Fibroblast of mammary gland (primary cell): ENCODE measurements at places on chromosomes 5 and 9.

DNA sequence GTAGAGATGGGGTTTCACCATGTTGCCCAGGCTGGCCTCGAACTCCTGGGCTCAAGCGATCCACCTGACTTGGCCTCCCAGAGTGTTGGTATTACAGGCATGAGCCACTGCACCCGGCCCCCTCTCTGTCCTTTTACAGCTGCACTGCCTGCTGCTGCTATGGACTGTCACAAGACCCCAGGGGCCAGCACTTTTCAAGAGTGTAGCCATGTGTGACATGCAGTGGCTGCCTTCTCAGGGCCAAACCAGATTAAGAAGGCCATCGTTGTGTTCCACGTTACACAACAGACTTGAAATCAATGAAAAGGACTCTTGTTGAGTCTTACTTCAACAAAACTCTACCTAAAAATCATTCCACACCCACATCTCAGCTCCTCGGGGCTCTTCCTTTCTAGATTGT, 78.9 kb upstream of the ICE1 start:
- no peak for DNase-seq

- no peak for DNase-seq
Observed at GRCh38 chr5:115962565-115963402, 509 bp downstream of the LVRN start.

GRCh38 chr9:96061293-96061987, 185.9 kb downstream of the ERCC6L2 start:
- DNase-seq: peak; percentile 65

DNA sequence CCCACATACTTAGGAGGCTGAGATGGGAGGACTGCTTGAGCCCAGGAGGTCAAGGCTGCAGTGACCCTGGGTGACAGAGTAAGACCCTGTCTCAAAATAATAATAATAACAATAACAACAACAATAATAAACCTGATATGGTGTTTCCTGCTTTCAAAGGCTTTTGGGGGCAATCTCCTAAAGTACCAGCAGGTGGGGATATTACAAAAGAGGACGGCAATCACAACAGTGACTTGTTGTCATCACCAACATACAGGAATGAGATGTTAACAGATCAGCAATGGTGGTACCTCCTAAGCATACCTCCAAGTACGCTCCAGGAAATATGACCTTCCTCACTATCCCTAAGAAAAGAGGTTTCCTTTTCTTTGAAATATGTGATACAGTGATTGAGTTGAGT, 91.1 kb upstream of the RNF180 start:
- DNase-seq: peak; percentile 44

DNA sequence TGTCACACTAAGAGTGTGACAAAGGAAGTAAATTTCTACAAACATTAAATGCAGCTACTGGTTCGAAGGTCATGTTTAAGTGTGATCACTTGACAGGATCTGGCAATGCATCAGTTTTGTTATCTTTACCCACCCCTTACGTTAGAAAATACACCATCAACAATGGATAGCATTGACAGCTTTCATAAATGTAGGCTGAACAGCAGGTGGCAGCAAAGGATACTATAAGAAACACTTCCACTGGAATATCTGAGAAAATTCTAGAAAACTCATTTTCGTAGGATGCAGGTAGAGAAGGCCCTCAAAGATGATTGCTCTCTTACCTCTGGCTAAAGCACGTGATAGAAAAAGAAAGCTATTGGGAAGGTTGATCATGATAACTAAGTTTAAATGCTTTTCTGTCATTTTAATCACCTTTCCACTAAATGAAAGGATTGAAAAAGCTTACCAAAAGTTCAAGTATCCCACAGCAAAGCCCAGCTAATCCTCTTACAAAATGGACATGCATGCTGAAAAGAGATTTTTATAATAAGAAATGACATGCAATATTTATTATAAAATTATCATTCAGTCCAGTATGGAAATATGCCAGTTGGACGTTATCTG, 292.5 kb downstream of the PARP8 start:
- DNase-seq: peak; percentile 33

DNA sequence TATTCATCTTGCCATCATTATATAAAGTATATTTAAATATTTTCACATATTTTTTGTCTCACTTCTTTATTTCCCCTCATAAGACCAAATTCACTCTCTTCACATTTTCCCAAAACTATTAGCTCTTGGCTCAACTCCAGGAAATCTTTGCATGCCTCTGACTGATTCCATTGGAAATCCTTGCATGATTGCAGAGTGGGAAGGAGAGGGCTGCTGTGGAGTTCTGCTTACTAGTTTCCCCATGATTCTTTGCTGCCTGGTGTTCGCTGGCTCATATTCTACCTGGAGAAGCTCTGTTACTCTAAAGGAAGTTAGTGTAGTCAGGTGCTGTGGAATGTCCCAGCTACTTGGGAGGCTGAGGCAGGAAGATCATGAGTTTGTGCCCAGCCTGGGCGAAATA, 41.9 kb downstream of the LIX1 start:
- no peak for DNase-seq

- DNase-seq: no peak
Observed at GRCh38 chr9:79572032-79572607, 355 bp downstream of the TLE4 start.

DNA sequence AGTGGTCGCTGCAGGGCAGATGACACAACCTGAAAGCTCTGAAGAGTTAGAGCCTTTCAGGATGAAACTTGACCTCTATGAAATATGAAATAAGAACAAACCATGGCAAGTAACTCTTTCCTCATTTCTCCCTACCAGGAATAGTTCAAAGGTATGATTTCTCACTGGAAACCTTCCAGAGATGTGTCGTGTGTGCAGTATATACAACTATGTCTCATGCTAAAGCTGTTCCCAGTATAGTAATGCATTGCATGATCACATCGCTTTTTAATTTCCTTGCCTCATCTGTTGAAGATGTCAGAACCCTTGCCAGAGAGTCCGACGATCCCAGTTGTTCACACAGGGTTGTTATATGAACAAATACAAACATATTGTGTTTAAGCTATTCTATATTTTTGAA, 45.8 kb upstream of the RGMB start:
- peak; percentile 41 for DNase-seq

GRCh38 chr9:31677877-31678276, 706.6 kb upstream of the ACO1 start:
- no peak for DNase-seq

- peak; percentile 83 for DNase-seq
Observed at GRCh38 chr9:16867576-16868311, 2.7 kb downstream of the BNC2 start.

DNA sequence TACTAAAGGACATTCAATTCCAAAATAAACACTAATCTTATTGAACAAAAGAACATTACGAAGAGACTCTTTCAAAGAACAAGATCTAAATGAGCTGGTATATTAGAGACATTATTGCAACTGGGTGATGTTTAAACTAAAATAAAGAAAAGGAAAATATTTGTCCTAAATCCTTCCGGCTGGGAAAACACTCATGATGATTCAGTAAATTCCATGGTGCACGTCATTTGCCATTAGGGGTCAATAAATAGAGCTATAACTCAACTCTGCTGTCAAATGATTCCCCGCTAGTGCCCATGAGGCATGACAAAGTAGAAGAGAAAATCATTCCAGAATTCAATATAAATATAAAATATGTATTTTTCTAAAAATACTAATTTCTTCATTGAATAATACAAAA, 565.5 kb upstream of the TUSC1 start:
- DNase-seq: peak; percentile 80

- DNase-seq: no peak
Observed at GRCh38 chr5:141039061-141039460, 12.1 kb upstream of the PCDHB1 start.

DNA sequence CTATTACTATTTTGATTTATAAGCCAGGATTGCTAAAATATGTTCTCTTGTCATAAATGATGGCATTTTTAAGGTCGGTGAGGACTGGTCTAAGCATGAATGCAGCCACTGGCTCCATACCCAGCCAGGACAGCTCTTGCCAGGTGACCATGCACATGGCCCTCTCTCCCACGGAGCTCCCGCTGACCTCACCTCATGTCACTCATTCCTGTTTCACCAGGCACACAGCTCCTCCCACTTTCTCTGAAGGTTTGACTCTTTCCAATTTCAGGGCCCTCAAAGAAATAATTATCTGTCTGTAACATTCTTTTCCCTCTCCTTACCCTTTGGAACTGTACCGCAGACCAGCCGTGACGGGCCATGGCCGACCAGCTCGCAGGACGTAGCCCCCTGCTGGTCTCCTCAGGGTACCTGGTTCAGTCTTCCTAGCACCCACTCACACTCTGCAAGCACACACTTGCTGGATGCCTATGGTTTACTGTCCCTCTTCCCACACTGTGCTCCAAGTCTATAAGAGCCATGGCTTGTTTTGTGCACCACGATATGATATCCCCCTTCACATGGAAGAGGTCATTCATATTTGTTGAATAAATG, 72.5 kb downstream of the LIFR start:
- no peak for DNase-seq

GRCh38 chr5:93348231-93348630, 232.8 kb downstream of the NR2F1-AS1 start:
- no peak for DNase-seq

DNA sequence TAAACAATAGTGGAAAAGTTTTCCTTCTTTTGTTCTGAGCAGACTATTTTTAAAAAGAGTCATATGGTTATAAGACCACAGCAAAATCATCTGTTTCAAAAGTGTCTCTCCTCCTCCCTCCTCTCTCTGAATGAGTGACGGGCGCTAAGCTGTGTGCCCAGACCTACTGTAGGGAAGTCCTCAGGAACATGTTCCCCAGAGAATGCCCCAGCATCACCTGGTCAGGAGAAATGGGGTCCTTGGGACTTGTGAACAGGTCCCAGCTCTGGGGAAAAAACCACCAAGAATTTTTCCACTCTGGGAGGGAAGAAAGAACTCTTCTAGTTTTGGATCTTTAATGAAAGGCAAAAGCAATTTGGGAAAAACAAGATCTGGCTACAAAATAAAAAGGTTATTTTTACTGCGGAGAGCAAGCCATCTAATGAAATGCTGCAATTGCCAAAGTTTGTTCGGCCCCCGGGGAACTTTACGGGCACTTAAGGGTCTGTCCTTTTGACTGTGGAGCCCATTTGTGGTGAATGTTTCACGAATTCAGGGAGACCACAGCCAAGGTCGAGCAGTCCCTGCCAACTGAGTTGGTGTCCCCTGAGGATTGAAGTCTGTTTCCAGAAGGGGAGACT, 25.9 kb downstream of the BOD1 start:
- no peak for DNase-seq

GRCh38 chr5:92944903-92945604, 636.0 kb downstream of the NR2F1-AS1 start:
- peak; percentile 83 for DNase-seq

GRCh38 chr9:137303151-137303892, 1.3 kb upstream of the NRARP start:
- DNase-seq: no peak

DNA sequence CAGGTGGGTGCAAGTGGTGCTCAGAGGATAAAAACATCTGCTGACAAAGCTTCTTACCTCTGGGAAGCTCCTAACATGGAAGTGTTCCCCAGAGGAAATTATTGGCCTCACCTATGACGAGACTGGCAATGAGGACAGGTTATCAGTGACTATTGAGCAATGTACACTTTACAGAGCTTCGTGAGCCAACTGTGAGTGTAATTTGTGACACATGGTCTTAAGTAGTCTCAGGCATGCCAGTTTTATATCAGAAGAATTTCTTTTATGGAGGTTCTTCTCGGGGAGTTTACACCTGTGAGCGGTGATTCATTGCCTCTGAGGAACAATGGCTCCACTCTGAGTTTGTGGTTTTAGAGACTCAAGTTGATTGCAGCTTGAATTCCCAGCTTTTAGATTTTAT, 11.3 kb downstream of the ANKDD1B start:
- no peak for DNase-seq

DNA sequence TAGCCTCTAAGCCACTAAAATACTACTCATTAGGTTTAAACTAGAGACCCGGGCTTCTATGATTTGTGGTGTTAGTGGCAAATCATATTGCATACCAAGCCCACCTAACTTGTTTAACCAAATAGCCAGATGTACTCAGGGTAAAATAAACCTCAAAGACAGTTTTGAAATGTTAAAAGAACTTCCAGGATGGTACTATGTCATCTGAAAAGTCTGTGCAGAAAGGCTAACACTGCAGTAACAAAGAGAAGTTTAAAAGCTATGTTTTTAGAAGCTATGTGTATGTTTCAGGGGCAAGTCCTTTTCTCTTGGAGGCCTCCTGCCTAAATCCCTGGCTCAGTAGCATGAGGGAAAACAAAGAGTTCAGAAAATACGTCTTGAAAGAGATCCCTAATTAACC, 84.9 kb upstream of the IL7R start:
- no peak for DNase-seq

DNA sequence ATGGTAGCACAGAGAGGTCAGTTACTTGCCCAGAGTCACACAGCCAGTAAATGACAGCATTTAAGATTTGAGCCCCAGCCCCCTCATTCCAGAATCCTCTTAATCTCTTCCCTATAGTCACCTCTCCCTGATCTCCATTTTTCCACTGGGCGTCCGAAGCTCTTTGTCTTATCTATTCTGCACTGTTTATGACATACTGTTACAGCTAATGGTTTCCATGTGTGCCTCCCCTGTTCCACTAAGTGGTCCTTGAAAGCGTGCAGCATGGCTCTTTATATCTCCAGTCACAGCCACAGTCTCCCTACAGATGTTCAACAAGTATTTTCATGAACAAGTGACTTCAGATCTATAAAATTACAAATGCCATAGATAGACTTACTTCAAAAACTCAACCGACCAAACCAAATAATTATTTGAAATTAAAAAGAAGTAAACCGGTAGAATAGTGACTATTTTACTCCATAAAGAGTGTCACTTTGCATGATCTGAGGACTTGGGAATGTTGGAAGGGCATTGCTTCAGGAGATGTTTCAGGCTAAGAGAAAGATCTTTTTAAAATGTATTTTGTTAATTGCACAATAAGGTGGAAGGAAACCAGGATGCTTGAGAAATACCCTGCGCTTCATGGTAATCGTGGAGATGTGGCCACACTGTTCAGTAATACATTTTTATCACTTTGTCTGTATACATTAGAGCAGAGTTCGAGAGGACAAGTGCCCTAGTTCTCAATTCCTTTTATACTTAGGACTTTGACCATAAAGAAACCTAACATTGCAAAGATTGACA, 237.2 kb downstream of the FBXL7 start:
- DNase-seq: peak; percentile 36

DNA sequence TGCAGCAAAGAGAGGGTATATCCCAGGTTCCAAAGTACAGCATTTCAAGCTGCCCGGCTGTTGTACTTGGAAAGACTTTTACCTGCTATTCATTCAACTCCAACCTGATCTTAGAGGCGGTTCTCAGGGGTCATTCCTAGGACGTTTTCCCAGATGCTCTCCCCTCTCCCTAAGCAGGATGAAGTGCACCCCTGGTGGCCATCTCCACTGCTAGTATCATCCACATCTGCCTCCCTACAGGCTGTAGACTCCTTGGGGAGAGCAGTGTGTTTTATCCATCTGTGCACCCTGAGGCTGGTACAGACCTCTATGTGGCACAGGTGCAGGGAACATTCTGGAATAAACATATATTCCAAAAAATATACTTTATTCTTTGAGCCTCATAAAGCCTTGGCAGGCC, 56.8 kb downstream of the PTPN3 start:
- DNase-seq: no peak

- no peak for DNase-seq
Observed at GRCh38 chr5:24264547-24264946, 380.2 kb downstream of the CDH10 start.

GRCh38 chr5:33725806-33726205, 166.0 kb downstream of the ADAMTS12 start:
- DNase-seq: peak; percentile 86
